ENCODE measurements at places on chromosomes 12 and 14. TPM values are rescaled to one million over a fixed set of nuclear protein-coding genes. Genes with fewer than 3 reads are reported as not detected.

The CYP27B1 gene
- total RNA-seq: 4.1 TPM

The ADAM21 gene
- not detected for total RNA-seq

The WNT1 gene
- not detected for total RNA-seq

The KRT7 gene
- total RNA-seq: 140 TPM

The RTL1 gene
- total RNA-seq: not detected

The SERPINA1 gene
- total RNA-seq: 7.9 TPM

The IFI27 gene
- total RNA-seq: 89.8 TPM

The TSPAN8 gene
- total RNA-seq: 33.6 TPM

The RNASE3 gene
- not detected for total RNA-seq

The CYP46A1 gene
- total RNA-seq: 0.47 TPM

The FAM222A gene
- 3.9 TPM for total RNA-seq

The TAS2R42 gene
- total RNA-seq: not detected

The CCDC38 gene
- 0.29 TPM for total RNA-seq

The HNRNPC gene
- 411 TPM for total RNA-seq

The CACNA2D4 gene
- total RNA-seq: 1.5 TPM

The CRIP1 gene
- total RNA-seq: 28.6 TPM

The ZFHX2 gene
- 0.16 TPM for total RNA-seq

The CLEC2D gene
- total RNA-seq: 4.6 TPM

The KRT74 gene
- total RNA-seq: 2.0 TPM

The MAP3K9 gene
- 13.0 TPM for total RNA-seq

The VRTN gene
- total RNA-seq: 0.17 TPM

The DNAI7 gene
- 1.2 TPM for total RNA-seq

The ANKRD9 gene
- total RNA-seq: 57.9 TPM

The CCNK gene
- total RNA-seq: 36.1 TPM

The HIP1R gene
- total RNA-seq: 162 TPM

The HCAR1 gene
- total RNA-seq: 0.24 TPM
